ENCODE measurements at places on chromosomes 2 and 18.

- no peak for DNase-seq
Observed at GRCh38 chr2:175251425-175252041, 70.0 kb upstream of the ATP5MC3 start.

- DNase-seq, result no peak
Observed at GRCh38 chr2:195619590-195619989, 37.4 kb upstream of the SLC39A10 start.

DNA sequence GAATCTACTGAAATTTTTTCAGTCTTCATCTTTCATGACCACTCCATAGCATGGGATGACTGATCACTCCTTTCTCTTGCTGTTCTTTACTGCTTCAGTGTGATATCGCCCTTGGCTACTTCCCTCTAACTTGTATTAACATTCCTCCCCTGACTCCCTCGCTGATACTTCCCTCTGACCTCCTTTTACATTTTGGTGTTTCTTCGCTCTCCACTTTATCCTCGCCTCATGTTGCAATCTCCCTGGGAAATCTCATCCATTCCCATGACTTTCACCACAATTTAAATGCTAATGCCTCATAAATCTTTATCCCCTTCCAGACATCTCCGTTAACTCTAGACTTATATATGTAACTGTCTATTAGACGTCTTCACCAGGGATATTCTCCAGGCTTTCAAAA, 167.3 kb downstream of the IKZF2 start:
- no peak for DNase-seq

GRCh38 chr2:207515671-207516070, 14.1 kb upstream of the CREB1 start:
- DNase-seq, result no peak

- DNase-seq, result no peak
Observed at GRCh38 chr2:206764673-206765241, 371 bp downstream of the MDH1B start.

DNA sequence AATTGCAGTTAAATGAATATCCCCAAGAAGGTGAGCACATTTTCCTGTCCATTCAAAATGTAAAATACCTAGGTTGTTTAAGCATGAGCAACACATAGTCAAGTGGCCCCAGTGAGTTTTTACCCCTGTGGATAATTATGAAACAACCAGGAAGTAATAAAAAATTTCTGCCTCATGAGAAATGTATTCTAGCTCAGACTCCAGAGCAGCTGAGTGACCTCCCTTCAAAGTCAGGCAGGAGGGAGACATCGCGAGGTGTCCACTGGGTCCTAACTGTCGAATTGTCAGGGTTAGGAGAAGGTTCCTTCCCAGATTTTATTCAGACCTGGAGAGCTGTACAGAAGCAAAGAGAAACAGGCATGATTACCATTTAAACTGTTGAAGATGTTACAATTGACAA, 416.6 kb upstream of the SMIM21 start:
- no peak for DNase-seq

DNA sequence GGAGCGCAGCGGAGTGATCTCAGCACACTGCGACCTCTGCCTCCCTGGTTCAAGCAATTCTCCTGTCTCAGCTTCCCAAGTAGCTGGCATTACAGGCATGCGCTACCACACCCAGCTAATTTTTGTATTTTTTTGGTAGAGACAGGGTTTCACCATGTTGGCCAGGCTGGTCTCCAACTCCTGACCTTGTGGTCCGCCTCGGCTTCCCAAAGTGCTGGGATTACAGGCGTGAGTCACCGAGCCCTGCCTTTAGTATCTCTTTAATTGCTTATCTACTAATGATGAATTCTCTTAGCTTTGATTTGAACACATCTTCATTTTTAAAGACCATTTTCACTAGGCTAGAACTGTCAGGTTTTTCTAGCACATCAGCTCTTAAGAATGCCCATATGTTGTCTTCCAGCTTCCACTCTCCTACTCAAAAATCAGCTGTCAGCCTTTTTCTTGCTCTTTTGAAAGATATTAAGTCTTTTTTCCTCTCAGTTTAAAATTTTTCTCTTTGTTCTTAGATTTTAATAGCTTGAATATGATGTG, 16.1 kb upstream of the MFSD2B start:
- no peak for DNase-seq

GRCh38 chr2:144137272-144137671, 382.6 kb downstream of the ZEB2 start:
- DNase-seq, result no peak

GRCh38 chr2:157433394-157433793, 10.5 kb downstream of the CYTIP start:
- no peak for DNase-seq

DNA sequence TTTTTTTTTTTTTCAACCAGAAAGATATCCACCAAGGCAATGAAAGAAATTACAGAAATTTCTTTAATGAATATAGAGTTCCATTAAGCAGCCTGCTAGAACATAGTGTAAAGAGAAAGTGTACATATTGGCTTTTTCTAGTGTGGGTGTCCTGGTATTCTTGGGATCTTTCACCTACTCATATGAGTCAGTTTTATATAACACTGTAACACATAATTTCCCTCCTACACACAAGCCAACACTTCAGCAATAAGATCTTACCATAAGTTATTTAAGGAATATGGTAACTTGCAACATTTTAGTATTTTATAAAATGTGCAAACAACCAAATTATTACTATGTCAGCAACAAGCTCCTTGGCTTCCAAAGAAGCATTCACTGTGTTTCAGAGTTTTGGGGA, 59.9 kb downstream of the ZRANB3 start:
- DNase-seq, result no peak

DNA sequence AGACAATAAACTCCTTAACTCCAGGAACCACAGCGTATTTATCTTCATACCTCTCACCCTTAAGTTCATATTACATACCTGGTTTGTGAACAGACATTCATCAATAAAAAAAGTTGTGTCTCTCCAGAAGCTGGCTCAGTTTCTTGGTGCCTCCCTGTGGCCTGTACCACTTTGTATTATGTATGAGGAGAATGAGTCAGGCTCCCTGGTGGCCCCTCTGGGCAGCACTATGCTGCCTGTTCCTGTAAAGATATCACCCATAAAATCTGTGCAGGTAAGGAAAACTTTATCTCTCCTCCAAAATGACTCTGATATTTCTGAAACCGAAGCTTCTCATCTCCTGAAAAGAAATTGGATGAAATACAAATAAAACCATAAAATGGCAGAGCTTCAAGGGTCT, 198.4 kb upstream of the NT5C1B start:
- DNase-seq, result no peak

GRCh38 chr18:5238371-5238976, 41.4 kb upstream of the AKAIN1 start:
- DNase-seq, result peak; percentile 17

GRCh38 chr18:5759194-5759593, 136.1 kb downstream of the TMEM200C start:
- no peak for DNase-seq

GRCh38 chr2:43402452-43402937, 176.1 kb upstream of the ZFP36L2 start:
- DNase-seq, result no peak

DNA sequence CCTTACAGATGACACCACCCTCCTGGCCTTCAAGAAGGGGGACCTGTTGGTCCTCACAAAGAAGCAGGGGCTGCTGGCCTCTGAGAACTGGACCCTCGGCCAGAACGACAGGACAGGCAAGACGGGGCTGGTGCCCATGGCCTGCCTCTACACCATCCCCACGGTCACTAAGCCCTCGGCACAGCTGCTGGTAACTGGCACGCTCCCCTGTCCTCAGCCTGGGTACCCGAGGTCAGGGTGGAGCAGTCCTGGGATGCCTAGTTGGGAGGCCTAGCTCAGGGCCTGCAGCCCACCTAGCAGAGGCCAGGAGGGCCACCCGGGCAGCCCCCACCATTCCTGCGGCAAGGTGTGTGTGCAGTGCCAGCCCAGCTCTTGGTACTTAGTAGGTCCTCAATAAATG, 16.3 kb upstream of the GPR17 start:
- no peak for DNase-seq

- DNase-seq, result no peak
Observed at GRCh38 chr18:50401295-50401694, 26.4 kb downstream of the SKA1 start.

- DNase-seq, result no peak
Observed at GRCh38 chr2:236158969-236159777, 9.0 kb downstream of the GBX2 start.

DNA sequence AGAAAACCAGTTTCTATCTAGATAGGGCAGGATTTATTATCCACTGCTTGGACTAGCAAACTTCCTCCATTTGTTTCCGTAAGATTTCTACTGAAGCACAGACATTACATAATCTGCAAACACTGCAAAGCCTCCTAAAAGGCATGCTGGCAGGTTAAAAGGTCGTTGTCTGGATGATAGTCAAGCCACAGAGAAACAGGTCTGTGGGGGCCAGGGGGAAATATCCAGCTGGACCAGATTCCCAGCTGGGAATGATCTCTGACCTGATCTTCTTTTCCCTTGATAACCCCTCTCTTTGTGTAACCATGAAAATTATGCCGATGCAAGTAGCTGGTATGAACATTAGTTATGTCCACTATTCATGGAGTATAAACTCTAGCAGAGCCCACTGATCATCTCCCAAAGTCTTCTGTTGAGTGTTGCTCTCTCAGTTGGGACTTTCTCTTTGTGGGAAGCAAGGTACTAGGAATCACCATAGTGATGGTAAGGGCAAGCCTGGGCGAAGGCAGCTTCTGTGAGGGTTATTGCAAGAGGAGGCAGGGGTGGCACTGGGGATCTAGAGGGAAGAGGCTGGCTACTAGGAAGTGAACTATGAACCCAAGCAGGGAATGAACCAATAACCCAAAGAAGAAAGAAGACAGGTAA, 61.3 kb downstream of the GDF7 start:
- no peak for DNase-seq

GRCh38 chr18:45671321-45671720, 52.7 kb upstream of the SLC14A1 start:
- no peak for DNase-seq

- DNase-seq, result no peak
Observed at GRCh38 chr2:54424555-54425163, 31.5 kb upstream of the SPTBN1 start.

DNA sequence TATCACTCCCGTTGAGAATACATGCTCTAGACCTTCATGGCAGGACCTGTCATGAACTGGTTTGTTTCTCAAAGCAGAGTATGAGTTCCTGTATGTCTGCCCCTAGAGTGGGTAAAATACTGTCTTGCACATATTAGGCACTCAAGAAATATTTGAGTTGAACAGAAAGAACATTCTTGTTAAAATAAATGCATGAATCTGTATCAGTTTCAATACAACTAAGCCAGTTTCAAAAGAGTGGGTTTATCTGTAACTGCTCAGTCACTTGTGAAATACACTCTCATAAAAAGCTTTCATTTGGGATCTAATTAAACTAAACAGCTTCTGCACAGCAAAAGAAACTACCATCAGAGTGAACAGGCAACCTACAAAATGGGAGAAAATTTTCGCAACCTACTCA, 69.2 kb downstream of the RFTN2 start:
- no peak for DNase-seq

- DNase-seq, result no peak
Observed at GRCh38 chr18:59062643-59063006, 77.1 kb upstream of the SEC11C start.

GRCh38 chr18:70085641-70086040, 119.8 kb downstream of the RTTN start:
- no peak for DNase-seq

DNA sequence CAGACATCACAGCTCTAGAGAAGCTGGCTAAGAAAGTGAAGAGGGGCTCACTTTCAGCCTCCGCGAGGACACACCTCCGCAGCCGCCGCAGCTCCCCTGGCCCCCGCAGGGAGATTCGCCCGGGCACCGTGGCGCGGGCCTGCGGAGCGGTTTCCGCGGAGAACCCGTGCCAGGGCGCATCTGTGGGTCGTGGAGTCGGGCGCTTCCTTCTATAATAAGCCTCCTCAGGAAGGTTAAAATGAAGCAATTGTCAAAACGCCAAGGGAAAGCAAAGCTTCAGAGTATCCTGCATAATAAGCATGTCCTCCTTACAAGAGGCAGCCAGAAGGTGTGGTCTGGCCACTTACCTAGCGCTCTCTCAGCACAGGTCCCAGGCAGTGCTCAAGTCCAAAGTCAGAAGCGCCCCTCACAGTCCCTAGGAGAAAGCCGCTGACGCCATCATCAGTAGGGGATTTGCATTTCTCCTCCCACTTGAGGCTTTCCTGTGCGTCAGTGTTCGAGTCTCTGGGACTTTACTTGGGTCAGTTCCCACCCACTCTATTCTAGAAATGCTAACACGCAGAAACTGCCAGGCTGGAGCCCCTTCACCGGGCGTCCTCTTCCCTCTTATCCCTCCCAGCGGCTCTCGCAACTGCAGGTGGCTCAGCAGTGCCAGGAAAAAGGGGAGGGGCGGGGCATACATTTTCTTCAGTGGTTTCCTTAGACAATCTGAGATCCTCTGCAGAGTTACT, at the start of gene STAT4:
TSS of gene STAT4 (minus strand) at position 395 of the 731 bp plus-strand sequence. CDS start 2,791 bp downstream, outside the sequence.
- peak; percentile 54 for DNase-seq

DNA sequence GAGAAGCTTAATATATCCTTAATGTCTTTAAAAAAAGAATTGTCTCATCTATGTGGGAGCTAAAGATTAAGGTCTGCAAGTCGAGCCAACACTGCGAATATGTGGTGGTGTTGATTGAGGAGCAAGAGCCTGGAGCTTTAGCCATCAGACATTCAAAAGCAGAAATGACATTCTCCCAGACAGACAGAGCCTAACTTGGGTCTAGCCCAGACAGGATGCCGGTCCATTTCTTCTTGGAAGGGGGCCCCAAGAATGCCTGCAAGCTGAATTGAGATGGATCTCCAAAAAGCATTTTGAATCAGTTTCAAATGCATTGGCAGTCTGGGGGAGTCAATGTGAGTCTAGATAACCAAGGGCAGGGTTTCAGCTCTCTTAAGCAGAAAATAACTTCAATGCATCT, 30.1 kb upstream of the EML4 start:
- DNase-seq, result no peak

- no peak for DNase-seq
Observed at GRCh38 chr2:165371356-165371755, 98.1 kb upstream of the CSRNP3 start.

- no peak for DNase-seq
Observed at GRCh38 chr2:17736989-17737388, 16.6 kb downstream of the SMC6 start.

DNA sequence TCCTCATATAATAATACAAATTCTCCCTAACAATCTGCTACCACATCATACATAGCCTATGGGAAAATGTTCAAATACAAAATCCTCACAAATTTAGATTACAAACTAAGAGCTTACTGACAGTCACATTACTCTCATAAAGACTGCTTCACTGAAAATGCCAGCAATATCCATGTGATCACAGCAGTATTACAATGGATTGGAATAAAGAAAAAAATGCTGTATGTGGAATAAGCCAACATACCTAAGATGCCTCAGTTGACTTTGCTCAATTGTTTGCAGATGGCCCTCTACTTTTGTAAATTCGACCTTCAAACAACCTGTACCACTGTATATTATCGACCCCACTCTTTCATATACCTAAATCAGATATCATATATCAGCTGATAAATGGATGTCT, 88.7 kb downstream of the DYM start:
- no peak for DNase-seq

- DNase-seq, result no peak
Observed at GRCh38 chr2:231117148-231117547, 7.7 kb downstream of the HTR2B start.

- DNase-seq, result no peak
Observed at GRCh38 chr2:143704451-143705106, 575.4 kb downstream of the ARHGAP15 start.

- no peak for DNase-seq
Observed at GRCh38 chr2:109662889-109663288, 48.7 kb downstream of the SOWAHC start.

GRCh38 chr2:124369181-124369580, 344.1 kb downstream of the CNTNAP5 start:
- no peak for DNase-seq

Data from stimulated activated CD8-positive, alpha-beta memory T cell treated with anti-CD3 and anti-CD28 coated beads, Interleukin-4, amount 100 ng/mL, for 4 hours (primary cell).